Stimulated activated CD4-positive, alpha-beta T cell treated with anti-CD3 and anti-CD28 coated beads, Interleukin-1b, Interleukin-23, amount 100 ng/mL, for 48 hours (primary cell): ENCODE measurements at places on chromosomes 6 and 20.

DNA sequence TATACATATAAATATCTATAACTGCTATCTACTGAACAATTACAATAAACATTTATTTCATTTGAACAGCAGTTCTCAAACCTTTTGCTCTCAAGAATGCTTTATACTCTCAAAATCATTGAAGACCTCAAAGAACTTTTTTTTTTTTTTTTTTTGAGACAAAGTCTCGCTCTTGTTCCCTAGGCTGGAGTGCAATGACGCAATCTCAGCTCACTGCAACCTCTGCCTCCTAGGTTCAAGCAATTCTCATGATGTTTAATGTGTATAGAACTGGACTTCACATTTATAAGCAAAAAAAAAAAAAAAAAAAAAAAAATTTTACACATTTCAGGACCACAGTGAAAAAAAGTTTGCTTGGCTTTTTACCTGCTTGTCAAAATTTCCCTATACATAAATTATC, 11.7 kb downstream of the UBE2V1 start:
- no peak for DNase-seq

GRCh38 chr6:99297415-99297814, 52.1 kb downstream of the FAXC start:
- no peak for DNase-seq

DNA sequence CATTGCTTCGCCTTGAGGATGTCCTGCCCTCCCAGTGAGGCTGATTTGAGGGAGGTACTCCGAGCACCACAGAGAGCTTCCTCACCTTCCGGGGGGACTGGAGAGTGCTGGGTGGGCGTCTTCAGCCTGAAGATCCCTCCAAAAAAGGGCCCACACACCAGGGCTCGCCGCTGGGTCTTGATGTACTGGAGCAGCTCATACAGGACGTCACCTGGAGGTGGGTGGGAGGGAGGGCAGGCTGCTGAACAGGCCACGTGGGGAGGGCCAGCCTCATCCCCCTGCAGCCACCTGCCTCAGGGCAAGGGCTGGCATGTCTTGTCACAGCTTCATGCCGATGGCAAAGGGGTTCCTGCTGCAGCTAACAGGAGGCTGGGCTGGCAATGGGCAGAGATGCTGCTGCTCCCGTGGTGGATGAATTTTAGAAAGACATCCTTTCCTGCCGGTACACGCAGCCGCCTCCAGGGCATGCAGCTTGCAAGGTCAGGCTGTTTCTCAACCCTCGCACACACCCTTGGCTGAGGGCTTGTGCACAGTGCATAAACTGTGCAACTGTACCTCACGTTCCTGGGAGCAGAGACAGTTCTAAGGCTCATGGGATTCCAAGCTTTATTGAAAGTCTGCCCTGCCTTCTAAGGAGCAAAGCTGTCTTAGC, 14.0 kb downstream of the ETV7 start:
- DNase-seq = no peak

DNA sequence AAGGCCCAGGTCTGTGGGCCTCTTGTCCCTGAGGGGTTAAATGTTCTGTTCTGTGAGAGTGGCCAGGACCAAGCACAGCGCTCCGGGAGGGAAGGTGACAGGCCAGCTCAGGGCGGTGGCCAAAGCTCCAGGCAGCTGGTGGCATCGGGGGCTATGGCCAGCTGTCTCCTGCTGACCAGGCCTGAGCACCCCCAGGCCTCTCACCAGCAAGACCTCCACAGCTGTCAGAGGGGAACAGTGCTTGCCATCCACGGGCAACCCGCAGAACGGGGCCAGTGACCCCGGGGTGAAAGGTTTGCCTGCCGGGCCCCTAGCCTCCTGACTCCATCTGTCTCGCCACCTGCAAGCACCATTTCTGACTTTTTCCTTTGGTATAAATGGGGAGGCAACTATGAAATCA, 46.0 kb downstream of the EYA2 start:
- no peak for DNase-seq

- no peak for DNase-seq
These were observed 883 bp upstream of the DBNDD2 start for GRCh38 chr20:45407067-45407745.

DNA sequence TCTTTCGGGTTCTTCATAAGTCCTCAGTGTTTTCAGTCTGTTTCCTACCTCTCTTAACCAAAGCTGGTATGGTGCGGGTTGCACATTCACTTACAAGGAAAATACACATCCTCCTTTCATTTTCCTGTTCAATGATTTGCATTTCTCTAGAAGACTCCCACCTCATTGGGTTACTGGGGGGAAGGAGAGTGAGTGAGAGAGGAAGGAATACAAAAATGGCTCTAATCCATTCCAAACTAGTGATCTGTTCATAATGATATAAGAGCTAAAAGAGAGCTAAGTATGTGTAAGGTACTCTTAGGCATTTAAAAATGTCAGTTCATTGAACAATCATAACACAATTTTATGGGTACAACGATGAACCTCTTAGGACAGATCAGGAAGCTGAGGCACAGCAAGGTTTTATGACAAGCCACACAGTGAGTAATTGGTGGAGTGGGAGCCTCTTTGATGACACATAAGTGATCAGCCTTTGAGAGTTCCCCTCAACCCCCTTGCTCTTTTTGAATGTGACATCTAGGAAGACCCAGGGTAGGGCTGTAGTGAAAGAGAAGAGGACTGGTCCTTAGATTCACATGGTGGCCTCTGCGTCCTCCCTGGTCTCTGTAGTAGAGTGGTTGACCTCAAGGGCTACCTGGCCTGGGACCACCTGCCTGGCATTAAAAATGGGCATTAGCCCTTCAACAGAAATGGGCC, 328.4 kb upstream of the SOX4 start:
- DNase-seq = peak; percentile 43

GRCh38 chr6:108662702-108663101, 102.0 kb downstream of the FOXO3 start:
- DNase-seq = no peak

DNA sequence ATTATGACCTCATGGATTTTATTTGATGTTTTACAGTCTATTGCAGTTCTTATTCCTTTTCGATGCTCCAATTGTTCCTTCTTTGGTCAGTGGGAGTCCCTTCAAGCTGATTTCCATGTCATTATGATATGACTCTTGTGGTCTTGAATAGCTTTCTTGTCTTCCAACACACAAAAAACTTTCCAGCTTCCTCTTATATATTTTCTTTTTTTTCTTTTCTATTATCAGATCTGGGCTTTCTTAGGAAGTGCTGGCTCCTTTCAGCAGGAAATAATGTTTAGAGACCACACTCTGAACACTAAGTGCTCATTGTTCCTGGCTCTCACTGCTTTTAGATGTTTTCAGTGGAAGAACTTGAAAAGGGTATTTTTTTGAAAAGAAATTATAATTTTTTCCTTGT, 3.1 kb upstream of the SLC17A1 start:
- no peak for DNase-seq

DNA sequence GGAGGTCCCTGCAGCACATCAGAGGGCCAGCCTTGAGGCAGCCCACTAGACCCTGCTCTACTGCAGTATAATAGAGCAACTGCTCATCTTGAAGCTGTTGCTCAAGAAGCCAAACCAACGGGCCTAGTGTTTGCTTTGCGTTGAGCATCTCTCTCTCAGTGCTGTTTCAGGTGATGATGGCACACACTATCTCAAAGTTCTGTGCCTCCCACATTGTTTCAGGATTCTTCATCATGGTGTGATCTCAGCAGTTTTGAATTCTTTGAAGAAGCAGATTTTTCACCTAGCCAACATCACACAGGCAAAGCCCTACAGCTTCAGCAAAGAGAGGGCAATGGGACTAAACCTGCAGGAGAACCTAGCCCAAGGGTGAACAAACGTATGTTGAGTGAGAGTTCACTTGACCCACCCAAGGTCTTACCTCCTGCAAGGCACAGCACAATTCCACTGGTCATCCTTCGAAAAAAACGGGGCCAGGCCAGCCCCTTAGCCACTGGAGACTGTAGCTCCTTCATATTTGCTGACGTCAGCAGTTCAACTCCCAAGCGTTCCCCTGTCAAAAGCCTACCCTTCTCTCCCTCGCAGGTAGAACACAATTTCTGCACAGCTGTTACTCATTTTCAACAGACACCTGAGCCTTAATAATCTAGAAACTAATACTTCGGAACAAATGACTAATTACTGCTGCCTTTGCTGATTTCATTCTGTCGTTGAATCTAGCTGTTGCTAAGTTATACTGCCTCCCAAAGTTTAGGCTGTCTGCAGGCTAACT, 15.8 kb downstream of the MYB start:
- DNase-seq = peak; percentile 49

- no peak for DNase-seq
These were observed 36.3 kb upstream of the DDR1 start for GRCh38 chr6:30847971-30848436.

DNA sequence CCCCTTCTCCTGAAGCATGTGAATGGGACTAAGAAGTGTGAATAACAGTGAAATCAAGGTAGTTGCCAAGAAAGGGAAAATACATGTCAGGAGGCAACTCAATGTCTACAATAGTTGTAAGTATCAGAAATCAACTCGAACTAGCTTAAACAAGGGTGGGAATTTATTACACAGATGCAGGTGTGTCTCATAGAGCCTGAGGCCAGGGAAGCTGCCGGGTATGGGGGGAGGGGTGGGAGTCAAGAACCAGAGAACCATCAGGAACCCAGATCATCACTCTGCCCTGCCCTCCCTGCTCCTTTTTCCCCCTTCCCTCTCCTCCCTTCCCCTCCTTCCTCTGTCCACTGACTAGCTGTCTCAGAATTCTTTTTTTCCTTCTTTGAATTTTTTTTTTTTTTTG, 34.9 kb upstream of the BMP6 start:
- no peak for DNase-seq

DNA sequence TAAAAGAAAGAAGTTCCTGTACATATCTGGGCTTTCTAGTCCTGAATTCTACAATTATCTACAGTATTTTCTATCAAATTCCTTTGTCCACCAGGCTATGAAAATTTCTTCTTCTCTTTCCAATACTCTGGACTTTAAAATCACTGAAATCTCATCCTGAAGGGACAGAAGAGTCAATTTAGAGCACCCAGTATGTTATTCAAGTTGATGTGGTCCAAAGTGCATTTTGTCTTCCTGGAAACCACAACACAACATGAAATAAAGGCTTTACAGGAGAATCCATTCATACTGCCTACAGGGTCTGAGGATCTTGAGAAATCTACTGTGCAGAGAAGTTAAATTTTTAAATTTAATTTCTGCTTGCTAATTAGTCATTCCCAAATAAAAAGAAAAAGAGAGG, 94.9 kb upstream of the ADGRF1 start:
- DNase-seq = no peak

GRCh38 chr6:35007016-35007415, 118.0 kb downstream of the ANKS1A start:
- no peak for DNase-seq

GRCh38 chr20:2654384-2654822, 2.0 kb downstream of the NOP56 start:
- no peak for DNase-seq

DNA sequence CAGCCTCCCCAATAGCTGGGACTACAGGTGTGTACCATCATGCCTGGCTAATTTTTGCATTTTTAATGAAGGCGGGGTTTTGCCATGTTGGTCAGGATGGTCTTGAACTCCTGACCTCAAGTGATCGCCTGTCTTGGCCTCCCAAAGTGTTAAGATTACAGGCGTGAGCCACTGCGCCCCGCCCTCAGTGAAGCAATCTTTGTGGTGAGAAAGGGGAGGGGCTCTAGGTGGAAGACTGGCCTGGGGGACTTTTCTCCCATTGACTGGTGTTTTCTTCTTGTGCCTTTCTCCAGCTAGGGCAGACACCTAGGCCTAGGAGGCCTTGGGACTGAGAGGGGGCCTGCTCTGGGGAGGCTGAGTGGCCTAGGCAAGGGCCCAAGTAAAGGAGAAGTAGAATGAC, 84.1 kb downstream of the DNAAF9 start:
- DNase-seq = no peak

GRCh38 chr6:10520468-10520867, 683 bp upstream of the GCNT2 start:
- DNase-seq = no peak

- no peak for DNase-seq
These were observed 58.7 kb downstream of the CD40 start for GRCh38 chr20:46176739-46177378.

DNA sequence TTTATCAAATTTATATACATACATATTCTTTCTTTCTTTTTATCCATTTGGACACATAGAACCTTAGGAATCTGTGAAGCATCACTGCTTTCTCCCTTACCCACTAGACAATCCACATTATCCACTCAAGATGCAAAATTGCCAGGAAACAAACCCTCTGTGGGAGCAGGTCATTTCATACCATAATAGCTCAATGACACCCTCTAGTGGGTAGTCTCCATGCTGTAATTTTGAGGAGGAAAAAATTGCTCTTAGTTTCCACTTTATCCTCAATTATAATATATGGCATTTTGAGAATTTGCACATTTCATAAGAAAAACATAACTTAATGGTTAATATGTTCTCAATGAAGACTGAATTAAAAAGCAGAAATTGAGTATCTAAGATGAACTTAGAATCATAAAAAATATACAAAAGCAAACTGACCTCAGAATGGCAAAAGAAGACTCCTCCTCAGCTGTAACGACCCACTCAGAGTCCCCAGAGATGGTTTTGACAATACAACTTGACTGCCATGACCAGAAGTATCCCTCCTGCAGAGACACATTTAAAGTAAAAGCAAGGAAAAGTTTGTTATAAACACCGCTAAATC, 164.1 kb downstream of the FRK start:
- DNase-seq = no peak

DNA sequence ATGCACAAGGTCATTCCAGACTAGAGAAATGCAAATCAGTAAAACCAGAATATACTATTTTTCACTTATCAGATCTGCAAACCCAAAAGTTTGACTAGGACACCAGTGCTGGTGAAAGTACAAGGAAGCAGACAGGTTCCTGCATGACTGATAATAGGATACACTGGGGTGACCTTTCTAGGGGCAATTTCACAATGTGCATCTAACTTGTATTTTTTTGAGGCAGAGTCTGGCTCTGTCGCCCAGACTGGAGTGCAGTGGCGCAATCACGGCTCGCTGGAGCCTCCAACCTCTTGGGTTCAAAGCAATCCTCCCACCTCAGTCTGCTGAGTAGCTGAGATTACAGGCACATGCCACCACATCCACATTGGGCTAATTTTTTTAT, 11.4 kb downstream of the COMMD7 start:
- no peak for DNase-seq

- DNase-seq = no peak
These were observed 28.4 kb downstream of the CSE1L start for GRCh38 chr20:49074521-49074920.

DNA sequence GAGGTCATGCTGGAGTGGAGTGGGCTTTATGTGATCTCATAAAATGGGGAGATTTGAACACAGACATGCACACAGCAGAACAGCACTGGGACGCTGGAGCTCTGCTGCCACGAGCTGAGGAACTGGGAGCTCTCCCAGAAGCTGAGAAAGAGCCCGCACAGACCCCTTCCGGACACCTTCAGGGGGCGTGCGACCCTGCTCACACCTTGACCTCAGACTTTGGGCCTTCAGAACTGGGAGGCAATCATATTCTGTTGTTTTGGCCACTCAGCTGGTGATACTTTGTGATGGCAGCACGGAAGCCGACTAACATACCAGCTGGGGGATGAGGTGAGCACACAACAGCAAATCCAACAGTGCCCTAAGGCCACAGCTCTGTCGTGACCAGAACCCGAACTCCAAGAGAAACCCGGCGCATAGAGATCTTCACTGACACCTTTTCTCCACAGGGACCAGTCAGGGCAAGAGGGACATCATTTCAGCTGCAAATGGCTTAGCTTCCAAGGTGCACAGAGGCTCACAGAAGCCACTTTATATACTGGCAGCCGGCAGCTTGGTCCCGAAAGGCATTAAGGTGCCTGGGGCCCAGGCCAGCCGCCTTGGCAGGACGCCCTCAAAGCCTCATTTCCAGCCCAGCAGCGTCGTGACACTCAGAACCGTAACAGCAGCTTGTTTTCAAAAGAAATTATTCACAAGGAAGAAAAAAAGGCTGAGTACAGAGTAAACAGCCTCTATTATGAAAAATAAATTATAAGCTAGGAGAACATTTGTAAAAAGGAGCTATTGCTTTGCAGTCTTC, 89.3 kb downstream of the RNASET2 start:
- no peak for DNase-seq
